ENCODE measurements at places on chromosomes 1 and 21. TPM values are rescaled to one million over a fixed set of nuclear protein-coding genes. Genes with fewer than 3 reads are reported as not detected.

GRCh38 chr21:41092312-41092711, 75.6 kb upstream of the BACE2 start:
- H3K4me3 ChIP-seq = no peak overlapping the region
- H3K27me3 ChIP-seq = no peaks in the 10 kb centered on the region
- H3K4me1 ChIP-seq = no peaks in the 10 kb centered on the region
- no peaks in the 10 kb centered on the region for H3K36me3 ChIP-seq

The MTARC1 gene
- 8.5 TPM for total RNA-seq

The GPR37L1 gene
- under 0.01 TPM for total RNA-seq

GRCh38 chr21:36499578-36500471, 19.9 kb upstream of the CLDN14 start:
- H3K36me3 ChIP-seq = no peaks in the 10 kb centered on the region
- peaks cover 9% of the 10 kb centered on the region for H3K4me1 ChIP-seq
- no peaks in the 10 kb centered on the region for H3K27me3 ChIP-seq
- DNase-seq = peak; percentile 73

- no peaks in the 10 kb centered on the region for H3K36me3 ChIP-seq
- H3K27ac ChIP-seq = peak overlapping the region; percentile 70
- H3K4me1 ChIP-seq = peaks cover 46% of the 10 kb centered on the region
- DNase-seq = peak; percentile 95
- no peaks in the 10 kb centered on the region for H3K27me3 ChIP-seq
- H3K4me3 ChIP-seq = no peak overlapping the region
These were observed 480.6 kb downstream of the CAMTA1 start for GRCh38 chr1:7265771-7266371.

DNA sequence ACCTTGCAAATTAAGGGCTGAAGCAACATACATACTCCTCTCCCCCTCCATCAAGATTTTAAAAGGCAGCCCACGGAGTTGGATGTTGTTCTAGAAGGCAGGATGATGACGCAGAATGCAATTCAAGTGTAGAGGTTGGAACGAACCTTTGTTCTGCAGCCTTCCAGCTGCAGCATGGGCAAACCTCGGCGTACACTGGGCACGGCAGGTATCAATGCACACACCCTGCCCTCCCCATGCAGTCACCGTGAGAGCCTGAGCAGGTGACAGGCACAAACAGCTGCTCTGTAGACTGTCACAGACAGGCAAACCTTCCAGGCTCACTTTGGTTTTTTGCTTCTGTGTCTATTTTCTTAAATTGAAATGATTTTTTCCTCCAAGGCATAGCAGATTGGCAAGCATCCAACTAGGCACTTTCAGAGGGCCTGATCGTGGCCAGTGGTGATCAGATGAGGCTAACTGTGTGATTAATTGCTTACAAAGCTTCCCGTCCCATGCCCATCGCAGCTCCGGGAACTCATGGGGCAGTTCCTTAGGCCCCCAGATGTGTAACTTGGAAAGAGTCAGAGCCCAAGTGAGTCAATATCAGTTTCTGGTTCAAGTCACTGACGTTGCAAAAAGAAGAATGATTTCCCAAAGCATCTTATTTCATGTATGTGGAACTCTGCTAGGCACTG, 82.3 kb downstream of the ITPKB start:
- DNase-seq = no peak
- H3K27ac ChIP-seq = no peak overlapping the region
- H3K4me3 ChIP-seq = no peak overlapping the region
- no peaks in the 10 kb centered on the region for H3K27me3 ChIP-seq

- no peaks in the 10 kb centered on the region for H3K27me3 ChIP-seq
- H3K27ac ChIP-seq = no peak overlapping the region
- no peak overlapping the region for H3K4me3 ChIP-seq
- no peaks in the 10 kb centered on the region for H3K36me3 ChIP-seq
- H3K4me1 ChIP-seq = peaks cover 33% of the 10 kb centered on the region
These were observed 10.5 kb downstream of the EVI5 start for GRCh38 chr1:92774407-92774806.

DNA sequence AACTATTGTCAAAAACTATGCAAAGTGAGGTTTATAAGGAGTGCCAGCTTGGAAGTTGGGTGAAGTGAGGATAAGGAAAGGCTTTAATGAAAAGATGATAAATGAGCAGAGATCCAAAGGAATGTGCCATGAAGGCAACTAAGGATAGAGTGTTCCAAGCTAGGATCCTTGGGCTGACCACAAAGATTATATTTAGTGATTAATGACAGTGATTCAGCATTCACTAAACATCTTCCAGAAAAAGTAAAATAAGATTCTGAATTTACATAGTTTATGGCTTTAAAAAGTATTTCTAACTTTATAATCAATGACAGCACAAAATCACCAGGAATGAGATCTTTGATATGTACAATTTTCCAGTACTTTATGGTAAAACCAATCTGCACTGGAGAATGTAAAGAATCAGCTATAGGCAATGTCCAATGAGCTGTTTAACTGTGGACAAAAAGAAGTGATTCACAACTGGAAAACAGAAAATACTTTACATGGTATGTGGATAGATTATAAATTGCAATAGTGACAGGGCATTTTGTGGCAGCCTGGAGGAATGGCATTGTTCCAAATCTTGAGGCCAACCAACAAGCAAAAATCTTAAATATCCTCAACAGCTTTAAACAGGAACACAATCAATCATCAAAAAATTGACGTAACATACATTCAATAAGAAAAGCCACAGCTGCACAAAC, 91.2 kb upstream of the KCTD3 start:
- no peaks in the 10 kb centered on the region for H3K36me3 ChIP-seq
- H3K4me1 ChIP-seq = no peaks in the 10 kb centered on the region
- H3K27me3 ChIP-seq = no peaks in the 10 kb centered on the region
- H3K4me3 ChIP-seq = no peak overlapping the region

The ELAVL4 gene
- not detected for total RNA-seq

The SPRR3 gene
- not detected for total RNA-seq

DNA sequence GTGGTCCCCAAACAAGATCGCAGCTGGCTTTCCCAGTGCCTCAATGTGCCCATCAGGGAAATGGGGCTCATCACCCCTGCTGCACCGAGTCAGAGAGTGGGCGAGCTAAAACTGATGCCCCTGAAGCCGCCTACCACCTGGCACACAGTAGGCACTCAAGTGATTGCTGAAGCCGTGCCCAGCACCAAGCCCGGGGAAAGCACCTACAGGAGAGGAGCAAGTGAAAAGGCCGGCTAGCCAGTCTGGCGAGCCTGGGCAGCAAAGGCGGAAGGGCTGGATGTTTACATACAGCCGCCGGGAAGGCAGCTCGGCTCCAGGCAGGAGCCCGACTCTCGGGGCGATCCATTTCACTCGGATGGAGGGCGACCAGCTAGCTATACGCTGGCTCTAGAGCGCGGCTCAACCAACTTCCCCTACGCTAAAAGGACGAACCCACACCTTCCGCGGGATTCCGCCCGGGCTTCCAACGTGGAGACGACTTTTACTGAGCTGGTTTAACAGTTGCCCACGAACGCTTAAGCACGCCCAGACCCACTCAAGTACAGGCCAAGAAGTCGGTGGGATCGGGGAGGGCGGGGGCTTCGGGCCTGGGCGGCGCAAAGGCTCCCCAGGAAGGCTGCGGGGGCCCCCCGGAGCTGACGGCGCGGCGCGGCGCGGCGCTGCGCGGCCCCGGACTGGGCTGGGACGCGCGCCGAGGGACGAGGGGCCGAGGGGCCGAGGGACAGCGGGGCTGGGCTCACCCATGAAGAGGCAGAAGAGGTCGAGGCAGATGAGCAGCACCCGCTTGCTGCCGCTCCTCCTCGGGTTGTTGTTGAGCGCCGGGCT, 1.0 kb downstream of the PLPP3 start:
- no peaks in the 10 kb centered on the region for H3K36me3 ChIP-seq
- no peaks in the 10 kb centered on the region for H3K27me3 ChIP-seq
- peaks cover 25% of the 10 kb centered on the region for H3K4me1 ChIP-seq
- peak overlapping the region; percentile 93 for H3K4me3 ChIP-seq
- DNase-seq = peak; percentile 90
- H3K27ac ChIP-seq = peak overlapping the region; percentile 97

GRCh38 chr1:220819467-220820026, 32.8 kb downstream of the MTARC1 start:
- H3K36me3 ChIP-seq = no peaks in the 10 kb centered on the region
- no peak overlapping the region for H3K4me3 ChIP-seq
- no peak overlapping the region for H3K27ac ChIP-seq
- no peak for DNase-seq

- H3K4me3 ChIP-seq = no peak overlapping the region
- no peaks in the 10 kb centered on the region for H3K36me3 ChIP-seq
- no peak overlapping the region for H3K27ac ChIP-seq
These were observed 346.7 kb upstream of the ADGRL4 start for GRCh38 chr1:79353224-79353623.

GRCh38 chr1:217453816-217454215, 177.1 kb downstream of the GPATCH2 start:
- H3K27ac ChIP-seq = no peak overlapping the region
- H3K4me3 ChIP-seq = no peak overlapping the region
- H3K36me3 ChIP-seq = no peaks in the 10 kb centered on the region
- no peaks in the 10 kb centered on the region for H3K4me1 ChIP-seq

The CA6 gene
- not detected for total RNA-seq

The OR2L5 gene
- not detected for total RNA-seq

The RXFP4 gene
- total RNA-seq = not detected

- peak overlapping the region; percentile 95 for H3K4me3 ChIP-seq
- H3K27ac ChIP-seq = peak overlapping the region; percentile 99
- peaks cover 51% of the 10 kb centered on the region for H3K4me1 ChIP-seq
- no peaks in the 10 kb centered on the region for H3K27me3 ChIP-seq
- DNase-seq = peak; percentile 70
- H3K36me3 ChIP-seq = peaks cover 22% of the 10 kb centered on the region
These were observed 2.6 kb downstream of the LRRC41 start for GRCh38 chr1:46300673-46301405.

The RAB7B gene
- total RNA-seq = 0.89 TPM

GRCh38 chr1:83515578-83516154, 483.3 kb downstream of the TTLL7 start:
- H3K36me3 ChIP-seq = no peaks in the 10 kb centered on the region
- H3K27ac ChIP-seq = no peak overlapping the region
- H3K27me3 ChIP-seq = no peaks in the 10 kb centered on the region
- peaks cover 9% of the 10 kb centered on the region for H3K4me1 ChIP-seq
- DNase-seq = no peak

The WNT3A gene
- total RNA-seq = not detected

The TMEM54 gene
- 34.9 TPM for total RNA-seq
